Immature natural killer cell (primary cell): ENCODE measurements at places on chromosomes 6 and 20.

DNA sequence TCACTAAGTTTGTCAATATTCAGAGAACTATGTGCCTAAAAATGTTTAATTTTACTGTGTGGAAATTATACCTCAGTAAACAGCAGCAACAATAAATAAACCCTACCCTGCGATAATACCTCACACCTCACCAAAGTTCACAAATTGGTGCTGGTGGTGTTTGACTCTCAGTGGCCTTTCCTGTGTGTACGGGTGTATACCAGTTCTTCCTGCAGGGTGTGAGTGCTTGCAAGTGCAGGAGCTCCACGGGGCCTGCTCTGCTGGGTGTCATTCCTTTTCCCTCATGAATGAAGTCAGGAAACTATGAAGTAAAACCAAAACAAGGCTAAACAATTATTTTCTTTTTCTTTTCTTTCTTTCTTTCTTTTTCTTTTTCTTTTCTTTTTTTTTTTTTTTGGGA is 4.1 kb upstream of the ENPP5 start:
- DNase-seq: peak; percentile 76

- DNase-seq: no peak
Observed at GRCh38 chr6:46453216-46453615, 38.0 kb downstream of the RCAN2 start.

- DNase-seq: no peak
Observed at GRCh38 chr6:20464041-20464440, 62.4 kb downstream of the E2F3 start.

- DNase-seq: no peak
Observed at GRCh38 chr6:2038092-2038491, 207.3 kb downstream of the GMDS start.

DNA sequence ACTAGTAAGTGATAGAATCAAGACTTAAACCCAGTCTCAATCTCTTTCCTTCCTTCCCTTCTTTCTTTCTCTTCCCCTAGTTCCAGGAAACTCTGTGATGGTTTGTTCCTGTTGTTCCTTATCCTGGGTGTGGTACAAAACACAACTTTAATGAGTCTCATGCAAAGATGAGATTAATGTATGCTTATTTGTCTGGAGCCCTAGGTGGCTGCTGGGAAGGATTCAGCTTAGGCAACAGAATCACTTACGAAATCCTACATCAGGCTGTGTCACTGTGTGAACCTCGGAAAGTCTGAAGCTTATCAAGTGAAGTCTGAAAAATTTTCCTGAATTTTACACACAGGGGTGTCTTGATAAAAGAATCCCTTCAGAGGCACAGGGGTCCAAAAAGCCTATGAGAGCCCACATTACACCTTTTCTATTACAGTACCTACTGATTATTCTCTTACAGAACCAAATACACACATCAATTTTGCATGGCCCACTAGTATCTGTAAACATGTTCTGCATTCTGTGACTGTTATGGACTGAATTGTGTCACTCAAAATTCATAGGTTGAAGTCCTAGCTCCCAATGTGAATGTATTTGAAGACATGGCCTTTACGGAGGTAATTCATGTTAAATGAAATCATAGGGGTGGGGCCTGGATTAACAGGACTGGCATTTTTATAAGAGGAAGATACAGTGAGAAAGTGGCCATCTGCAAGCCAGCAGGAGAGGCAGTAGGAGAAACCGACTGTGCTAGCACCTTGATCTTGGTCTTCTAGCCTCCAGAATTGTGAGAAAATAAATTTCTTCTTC is 144.7 kb downstream of the MYB start:
- DNase-seq: no peak

- peak; percentile 81 for DNase-seq
Observed at GRCh38 chr6:33633462-33634158, 12.5 kb downstream of the ITPR3 start.

DNA sequence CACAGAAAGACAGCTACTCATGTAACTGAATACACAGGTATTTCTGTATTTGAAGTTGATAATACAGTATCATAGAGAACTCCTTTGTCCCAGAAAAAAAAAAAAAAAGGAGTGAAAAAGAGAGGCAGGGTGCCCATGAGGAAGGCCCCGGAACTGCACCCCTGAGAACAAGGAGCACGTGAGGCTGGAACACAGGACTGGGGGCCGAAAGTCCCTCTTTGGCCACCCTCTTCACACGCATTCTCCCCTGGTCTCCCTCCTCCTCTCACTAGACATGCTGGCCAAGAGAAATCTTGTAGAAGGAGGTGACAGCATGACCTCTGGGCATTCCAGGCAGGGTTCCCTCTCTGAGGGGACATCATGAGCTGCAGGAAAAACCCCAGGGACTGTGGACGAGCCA is 62.7 kb upstream of the TRAF3IP2 start:
- DNase-seq: no peak

- DNase-seq: peak; percentile 77
Observed at GRCh38 chr6:117616391-117617209, 14.3 kb upstream of the GOPC start.

DNA sequence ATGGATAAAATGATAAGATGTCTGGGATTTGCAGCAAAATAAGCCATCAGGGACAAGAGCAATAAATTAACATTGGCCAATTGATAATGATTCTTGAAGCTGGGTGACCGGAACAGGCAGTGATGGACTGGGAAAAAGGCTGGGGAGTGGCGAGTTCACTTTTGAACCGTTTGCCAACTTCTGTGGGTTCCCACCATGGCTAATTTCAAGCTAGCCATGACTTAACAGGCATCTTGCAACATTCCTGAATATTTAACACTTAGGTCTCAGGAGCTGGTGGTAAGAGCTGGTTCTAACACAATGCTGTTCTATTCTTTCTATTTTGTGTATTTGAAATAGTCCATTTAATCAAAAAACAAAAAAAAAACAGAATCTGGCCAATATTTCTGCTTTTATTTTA is 37.6 kb upstream of the CD83 start:
- no peak for DNase-seq

GRCh38 chr6:35302604-35303241 is 5.1 kb downstream of the DEF6 start:
- peak; percentile 88 for DNase-seq

GRCh38 chr6:42783177-42783875 is 1.5 kb downstream of the BICRAL start:
- DNase-seq: peak; percentile 87

DNA sequence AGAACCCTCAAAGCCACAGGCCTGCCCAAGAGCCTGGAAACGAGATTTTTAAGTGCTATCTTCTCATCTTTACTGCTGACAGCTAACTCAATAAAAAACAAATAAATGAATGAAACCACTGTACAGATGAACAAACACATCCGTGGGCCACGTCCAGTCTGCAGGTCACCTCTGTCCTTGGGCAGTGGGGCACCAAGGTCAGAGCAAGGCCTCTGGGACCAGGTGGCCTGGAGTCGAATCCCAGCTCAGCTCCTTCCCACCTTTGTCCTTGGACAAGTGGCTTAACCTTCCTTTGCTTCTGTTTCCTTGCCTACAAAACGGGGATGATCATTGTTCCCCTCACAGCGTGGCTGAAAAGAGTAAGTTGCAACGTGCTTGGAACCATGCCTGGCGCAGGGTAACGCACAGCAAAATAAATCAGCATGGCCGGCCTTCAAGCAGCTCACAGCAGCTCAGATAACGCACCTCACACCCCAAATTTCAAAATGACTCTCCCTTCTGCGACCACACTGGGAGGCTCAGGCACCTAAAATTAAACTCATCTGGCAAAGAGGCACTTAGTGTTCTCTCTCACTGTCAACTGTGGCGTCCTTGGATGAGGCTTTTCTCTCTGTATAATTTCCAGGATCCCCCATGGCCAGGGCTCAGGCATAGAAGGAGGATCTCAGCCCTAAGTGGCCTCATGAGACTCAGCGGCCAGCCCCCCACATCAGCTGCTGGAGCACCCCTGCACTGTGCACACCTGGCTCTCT is 35.7 kb downstream of the RRBP1 start:
- no peak for DNase-seq

GRCh38 chr6:135537741-135538301 is 40.3 kb upstream of the AHI1 start:
- DNase-seq: peak; percentile 74

DNA sequence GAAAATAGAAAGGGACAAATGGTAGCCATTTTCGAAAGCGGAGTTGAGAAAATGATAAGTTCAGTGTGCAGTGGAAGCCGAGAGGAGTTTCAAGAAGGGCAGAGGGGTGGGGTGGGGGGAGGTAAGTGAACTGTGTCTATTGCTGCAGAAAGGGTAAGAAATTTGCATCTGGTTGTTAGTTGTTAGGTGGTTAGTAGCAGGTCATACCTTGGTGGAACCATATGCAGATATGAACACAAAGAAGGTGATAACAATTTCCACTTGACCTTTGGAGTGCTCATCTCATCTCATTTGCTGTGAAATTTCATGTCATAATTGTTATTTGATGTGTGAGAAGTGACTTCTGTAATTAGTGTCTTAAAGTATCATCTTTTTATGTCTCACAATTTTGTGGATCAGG is 288.2 kb downstream of the QKI start:
- DNase-seq: no peak

DNA sequence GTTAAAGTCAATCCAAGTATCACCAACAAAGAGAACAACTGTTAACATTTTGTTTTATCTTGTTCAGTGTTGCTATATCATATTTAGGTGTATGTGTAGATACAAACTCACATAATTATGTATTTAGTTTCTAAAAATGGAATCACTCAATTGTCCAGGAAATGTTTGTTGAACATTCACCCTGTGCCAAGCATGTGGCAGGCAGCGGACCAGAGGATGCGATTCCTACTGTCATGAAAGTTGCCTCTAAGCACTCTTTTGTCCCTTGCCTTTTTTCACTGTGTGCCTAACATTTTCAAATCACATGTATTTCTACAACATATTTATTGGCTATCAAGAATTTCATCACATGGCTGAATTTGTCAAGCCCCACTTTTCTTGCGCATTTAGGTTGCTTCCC is 16.9 kb upstream of the TGM2 start:
- no peak for DNase-seq

GRCh38 chr6:117344444-117345291 is 79.3 kb downstream of the VGLL2 start:
- no peak for DNase-seq

- DNase-seq: no peak
Observed at GRCh38 chr6:161406646-161407045, 132.8 kb upstream of the AGPAT4 start.

DNA sequence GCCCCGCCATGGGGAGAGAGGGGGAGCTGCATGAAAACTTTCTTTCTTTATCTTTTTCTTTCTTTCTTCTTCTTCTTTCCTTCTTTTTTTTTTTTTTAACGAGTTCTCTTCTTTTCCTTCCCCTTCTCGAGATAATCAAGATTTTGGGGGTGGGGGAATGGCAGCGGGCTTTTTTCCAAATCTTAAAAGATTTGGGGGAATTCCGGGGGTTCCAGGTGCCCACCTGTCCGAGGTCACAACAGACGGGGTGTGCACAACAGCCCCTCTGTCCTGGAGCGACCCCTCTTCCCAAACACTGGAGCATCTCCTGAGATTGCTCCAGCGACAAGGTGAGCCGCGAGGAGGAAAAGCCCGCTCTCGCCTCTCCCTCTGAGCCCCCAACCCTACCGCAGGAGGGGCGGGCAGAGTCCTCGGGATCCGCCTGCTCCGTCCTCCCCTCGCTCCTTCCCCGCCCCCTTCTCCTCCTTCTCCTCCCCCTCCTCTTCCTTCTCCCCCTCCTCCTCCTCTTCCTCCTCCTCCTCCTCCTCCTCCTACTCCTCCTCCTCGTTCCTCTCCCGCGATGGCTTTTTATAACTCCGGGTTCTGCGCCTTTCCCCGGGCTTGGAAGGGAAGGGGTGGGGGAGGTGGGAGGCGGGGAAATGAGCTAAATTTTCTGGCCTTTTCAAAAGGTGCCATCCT is 689 bp upstream of the KCNB1 start:
- no peak for DNase-seq

DNA sequence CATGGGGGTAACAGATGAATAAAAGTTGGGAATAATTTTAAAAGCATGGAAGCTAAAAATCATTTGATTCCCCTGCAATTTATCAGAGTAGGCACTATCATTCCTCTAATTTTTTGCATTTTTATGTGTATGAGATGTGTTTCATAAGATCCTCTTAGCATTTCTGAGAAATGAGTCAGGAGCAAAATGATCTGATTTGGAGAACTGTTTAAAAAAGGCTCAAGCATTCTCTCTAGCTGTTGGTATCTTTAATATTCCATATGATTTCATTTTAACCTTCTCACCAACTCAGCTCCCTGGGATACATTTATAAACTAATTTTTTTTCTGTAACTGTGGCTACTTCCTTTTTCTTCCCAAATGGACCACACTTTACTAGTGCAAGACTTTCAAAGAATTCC is 60.9 kb downstream of the MCHR2 start:
- DNase-seq: no peak

GRCh38 chr6:26142026-26142425 is 54.8 kb downstream of the HFE start:
- DNase-seq: no peak

DNA sequence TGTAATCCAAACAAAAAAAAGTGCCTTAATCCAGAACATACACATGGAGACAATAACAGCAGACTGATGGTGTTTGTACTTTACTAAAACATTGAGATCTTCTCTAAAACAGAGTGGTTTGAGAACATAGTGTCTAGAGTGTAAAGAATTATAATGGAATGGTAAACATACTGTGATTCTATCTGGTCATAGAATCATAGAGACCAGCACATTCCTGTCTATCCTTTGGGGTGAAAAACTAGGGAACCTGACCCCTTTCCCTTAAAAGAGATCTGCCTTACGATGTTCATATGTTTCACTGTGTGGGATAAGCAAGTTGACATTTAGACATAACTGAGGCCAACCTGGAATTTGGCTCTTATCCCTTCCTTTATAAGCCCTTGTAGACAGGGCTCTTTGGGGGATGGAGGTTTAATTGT is 55.7 kb downstream of the TRMT11 start:
- no peak for DNase-seq

DNA sequence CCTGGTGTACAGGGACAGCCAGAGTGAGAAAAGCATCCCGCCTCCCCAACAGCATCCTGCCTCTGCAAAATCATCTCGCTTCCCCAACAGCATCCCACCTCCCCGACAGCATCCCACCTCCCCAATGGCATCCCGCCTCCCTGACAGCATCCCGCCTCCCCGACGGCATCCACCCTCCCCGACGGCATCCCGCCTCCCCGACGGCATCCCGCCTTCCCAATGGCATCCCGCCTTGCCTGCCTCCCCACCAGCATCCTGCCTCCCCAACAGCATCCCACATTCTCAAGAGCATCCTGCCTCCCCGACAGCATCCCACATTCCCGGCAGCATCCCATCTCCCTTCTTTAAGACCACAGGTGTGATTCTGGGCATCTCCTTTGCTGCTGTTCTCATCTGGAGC is 46.0 kb upstream of the NXT1 start:
- no peak for DNase-seq

DNA sequence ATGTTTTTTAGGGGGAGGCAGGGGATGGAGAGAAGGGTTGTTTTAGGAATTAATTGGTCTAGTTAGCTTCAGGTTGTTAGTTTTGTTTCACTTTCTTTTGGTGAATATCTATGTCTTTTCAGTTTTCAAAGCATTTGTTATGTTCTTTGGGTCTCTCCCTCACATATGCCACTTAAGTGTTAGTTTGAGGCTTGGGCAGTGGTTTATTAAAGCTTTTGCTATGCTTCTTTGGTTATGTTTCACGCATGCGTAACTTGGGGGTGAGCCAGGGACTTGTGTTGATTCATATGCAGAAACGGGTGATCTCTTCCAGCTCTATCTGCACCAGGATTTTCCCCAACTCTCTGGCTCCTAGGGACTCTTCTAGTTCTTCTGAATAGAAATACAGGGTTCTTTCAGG is 11.4 kb upstream of the MMS22L start:
- DNase-seq: no peak
